Stimulated activated naive CD4-positive, alpha-beta T cell (primary cell): ENCODE measurements at places on chromosomes 7 and 10.

DNA sequence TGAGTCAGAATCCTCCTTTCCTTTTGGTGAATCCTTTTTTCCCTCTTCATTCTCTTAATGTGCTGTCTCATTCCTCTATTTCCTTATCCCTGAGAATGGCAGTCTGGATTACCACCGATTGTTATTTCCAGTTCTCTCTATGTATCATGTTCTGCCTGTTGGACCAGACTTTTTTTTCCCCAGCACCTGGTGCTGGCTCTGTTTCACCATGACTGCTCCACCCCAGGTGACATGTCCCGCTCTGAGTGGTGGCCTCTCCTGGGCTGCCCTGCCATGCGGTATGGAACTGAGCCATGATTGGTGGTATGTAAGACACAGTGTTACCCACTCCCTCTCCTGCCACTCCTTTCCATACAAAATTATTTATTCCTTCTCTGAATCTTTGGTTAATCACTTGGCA is 399.9 kb downstream of the GATA3 start:
- DNase-seq: no peak

DNA sequence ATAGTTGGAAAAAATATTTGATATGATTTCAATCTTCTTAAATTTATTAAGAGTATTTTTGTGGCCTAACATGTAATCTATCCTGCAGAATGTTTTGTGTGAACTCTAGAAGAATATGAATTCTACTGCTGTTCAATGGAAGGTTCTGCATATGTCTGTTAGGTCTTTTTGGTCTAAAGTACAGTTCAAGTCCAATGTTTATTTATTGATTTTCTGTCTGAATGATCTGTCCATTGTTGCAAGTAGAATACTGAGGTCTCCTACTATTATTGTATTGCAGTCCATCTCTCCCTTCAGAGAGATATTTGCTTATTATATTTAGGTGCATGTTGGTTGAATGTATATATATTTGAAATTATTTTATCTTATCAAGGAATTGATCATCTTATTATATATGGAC is 18.9 kb upstream of the DYNC1I1 start:
- no peak for DNase-seq

- DNase-seq: no peak
Observed at GRCh38 chr7:77348371-77348813, 67.8 kb downstream of the GSAP start.

DNA sequence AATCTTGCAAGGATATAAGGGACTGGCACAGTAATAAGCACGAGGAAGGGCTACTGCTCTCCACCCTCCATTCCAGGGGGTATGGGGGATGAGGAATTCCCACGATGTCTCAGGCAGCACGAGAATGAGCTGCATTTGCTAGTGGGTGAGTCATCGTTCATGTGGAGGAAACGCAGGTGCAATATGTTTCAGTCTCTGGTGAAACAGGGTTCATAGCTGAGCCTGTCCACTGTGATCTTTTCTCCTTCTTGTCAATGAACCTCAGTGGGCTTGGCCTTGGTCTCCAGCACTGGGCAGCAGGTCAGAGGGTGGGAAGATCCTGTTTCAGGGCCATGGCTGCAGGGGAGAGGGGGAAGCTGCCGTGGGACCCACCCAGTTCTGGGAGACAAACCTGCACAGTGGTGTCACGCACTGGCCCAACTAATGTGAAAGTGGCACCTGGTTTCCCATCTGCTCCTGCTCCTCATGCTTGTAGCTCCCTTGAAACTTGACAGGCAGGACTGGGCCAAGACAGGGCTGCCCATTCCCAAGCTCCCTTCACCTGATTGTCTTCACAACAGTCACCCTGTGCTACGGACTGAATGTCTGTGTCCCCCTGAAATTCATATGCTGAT is 181.9 kb downstream of the USP6NL start:
- no peak for DNase-seq
